ENCODE measurements at places on chromosomes 4 and X. TPM values are rescaled to one million over a fixed set of nuclear protein-coding genes. Genes with fewer than 3 reads are reported as not detected.

DNA sequence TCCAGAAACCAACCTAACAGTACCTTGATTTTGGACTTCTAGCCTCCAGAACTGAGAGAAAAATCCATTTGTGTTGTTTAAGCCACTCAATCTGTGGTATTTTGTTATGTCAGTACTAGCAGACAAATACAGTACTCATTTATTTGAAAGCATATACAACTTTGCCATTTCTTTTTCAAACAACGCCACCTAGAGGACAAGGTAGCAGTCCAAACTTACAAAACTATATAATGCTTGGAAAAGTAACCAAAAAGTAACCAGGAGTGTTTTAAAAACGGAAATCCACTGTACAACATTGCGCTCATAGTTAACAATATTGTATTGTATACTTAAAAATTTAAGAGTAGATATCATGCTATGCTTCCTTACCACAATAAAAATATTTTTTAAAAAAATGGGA is 37.0 kb upstream of the FGF13 start:
- peak; percentile 14 for DNase-seq

DNA sequence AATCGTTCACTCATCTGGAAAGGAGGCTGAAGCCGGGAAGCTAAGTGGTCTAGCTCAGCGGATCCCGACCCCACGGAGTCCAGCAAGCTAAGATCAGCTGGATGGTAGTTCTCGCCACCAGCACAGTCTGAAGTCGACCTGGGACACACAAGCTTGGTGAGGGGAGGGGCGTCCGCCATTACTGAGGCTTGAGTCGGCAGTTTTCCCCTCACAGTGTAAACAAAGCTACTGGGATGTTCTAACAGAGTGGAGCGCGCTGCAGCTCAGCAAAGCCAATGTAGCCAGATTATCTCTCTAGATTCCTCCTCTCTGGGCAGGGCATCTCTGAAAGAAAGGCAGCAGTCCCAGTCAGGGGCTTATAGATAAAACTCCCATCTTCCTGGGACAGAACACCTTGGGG is 555.4 kb downstream of the BCOR start:
- DNase-seq: no peak

- DNase-seq: no peak
Observed at GRCh38 chr4:48930654-48931053, 24.1 kb upstream of the OCIAD2 start.

GRCh38 chr4:11505221-11505971 is 76.7 kb upstream of the HS3ST1 start:
- DNase-seq: peak; percentile 99

- no peak for DNase-seq
Observed at GRCh38 chrX:103831342-103831802, 685 bp downstream of the RAB9B start.

GRCh38 chr4:92387459-92388069 is 83.8 kb downstream of the GRID2 start:
- peak; percentile 70 for DNase-seq

DNA sequence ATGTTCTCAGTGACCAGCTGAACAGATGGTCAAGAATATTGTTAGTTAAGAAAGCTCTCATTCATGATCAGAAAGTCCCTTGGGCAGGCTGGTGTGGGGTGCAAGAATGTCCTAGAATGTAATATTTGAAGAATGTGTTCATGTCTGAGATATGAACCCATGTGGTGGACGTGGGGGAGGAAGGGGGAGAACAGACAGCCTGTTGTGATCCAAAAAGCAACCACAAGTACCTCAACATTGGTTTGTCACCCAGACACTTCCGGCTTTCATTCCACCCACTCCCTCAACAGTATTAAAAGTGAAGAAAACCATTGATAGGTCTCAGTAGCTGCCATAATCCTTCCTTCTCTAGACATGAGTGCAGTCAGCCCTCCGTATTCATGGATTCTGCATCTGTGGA is 82.2 kb downstream of the MAML3 start:
- no peak for DNase-seq

- DNase-seq: no peak
Observed at GRCh38 chr4:36332023-36332781, 50.8 kb downstream of the DTHD1 start.

GRCh38 chr4:81666491-81666890 is 194.8 kb upstream of the RASGEF1B start:
- no peak for DNase-seq

GRCh38 chrX:145190801-145191389 is 56.4 kb upstream of the SPANXN1 start:
- DNase-seq: peak; percentile 0

VSIG4 gene
- not detected for total RNA-seq

NEK1 gene
- 20.2 TPM for total RNA-seq

UGT2A1 gene
- not detected for total RNA-seq

FAM241A gene
- 1.4 TPM for total RNA-seq
